ENCODE measurements at places on chromosomes 2 and 18.
A peak's percentile ranks its signal among the peaks of the same experiment; 100 is the strongest.

DNA sequence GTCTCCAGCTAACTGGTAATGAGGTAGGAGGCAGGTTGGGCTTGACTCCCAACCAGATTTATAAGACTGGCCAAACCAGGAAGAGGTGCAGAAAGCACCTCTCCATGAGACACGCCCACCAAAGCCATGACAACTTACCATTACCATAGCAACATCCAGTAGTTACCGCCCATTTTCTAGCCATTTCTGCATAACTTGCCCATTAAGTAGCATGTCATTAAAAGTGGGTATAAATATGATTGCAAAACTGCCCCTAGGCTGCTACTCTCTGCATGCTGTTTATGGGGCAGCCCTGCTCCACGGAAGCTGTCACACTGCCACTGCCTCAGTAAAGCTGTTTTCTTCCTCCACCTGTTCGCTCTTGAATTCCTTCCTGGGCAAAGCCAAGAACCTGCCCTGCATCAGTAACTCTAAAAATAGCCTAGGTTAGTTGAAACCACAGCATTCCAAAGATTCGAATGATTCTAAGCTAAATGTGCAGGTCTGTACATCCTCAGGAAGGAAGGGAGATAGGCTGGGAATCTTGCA, 131.9 kb downstream of the ATL2 start:
- DNase-seq = no peak

DNA sequence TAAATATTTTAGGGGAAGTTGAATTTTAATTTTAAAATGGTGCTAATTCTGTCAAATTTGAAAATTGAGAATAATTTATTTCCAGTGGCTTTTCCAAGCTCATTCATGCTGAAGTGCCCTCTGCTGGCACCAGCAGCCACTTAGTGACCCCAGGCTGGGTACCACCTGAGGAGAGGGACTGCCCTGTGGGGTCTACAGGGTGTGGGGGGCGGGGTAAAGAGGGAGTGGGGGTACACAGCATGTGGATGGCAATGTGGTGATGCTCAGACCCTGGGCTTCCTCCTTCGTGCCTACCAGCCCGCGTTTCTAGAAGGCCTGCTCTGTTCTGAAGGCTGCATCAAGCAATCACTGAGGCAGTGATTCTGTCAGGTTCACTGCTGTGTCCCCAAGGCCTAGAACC, 45.1 kb upstream of the SCLY start:
- no peak for DNase-seq

- no peak for DNase-seq
Observed at GRCh38 chr2:8628866-8629209, 53.0 kb upstream of the ID2 start.

- DNase-seq = no peak
Observed at GRCh38 chr18:11149441-11150270, at the start of gene PIEZO2. Gene PIEZO2, minus strand, starts transcription at chr18:11149569. Its CDS starts 981 bp downstream, at chr18:11148588.

- DNase-seq = no peak
Observed at GRCh38 chr2:30412047-30412683, 34.9 kb upstream of the LCLAT1 start.

GRCh38 chr2:170122883-170123547, 54.9 kb upstream of the MYO3B start:
- DNase-seq = no peak

- no peak for DNase-seq
Observed at GRCh38 chr2:161217597-161218185, 57.5 kb downstream of the TANK start.

DNA sequence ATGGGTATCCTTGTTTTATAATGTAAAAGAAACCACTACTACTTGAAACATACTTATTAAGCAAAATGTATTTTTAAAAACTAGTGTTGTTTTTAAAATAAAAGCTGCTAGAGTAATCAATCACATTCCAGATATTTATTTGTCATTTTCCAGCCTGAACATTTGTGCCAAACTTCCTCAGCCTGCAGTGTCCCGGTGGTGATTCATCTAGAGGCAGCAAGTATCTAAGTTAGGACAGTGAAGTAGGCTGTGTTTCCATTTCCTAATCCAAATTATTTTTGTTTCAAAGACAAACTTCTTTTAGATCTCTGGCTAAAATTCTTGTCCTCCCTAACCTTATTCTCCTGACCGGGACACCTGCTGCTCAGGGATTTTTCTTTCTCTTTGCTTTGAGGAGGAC, 12.8 kb upstream of the GCG start:
- DNase-seq = no peak

DNA sequence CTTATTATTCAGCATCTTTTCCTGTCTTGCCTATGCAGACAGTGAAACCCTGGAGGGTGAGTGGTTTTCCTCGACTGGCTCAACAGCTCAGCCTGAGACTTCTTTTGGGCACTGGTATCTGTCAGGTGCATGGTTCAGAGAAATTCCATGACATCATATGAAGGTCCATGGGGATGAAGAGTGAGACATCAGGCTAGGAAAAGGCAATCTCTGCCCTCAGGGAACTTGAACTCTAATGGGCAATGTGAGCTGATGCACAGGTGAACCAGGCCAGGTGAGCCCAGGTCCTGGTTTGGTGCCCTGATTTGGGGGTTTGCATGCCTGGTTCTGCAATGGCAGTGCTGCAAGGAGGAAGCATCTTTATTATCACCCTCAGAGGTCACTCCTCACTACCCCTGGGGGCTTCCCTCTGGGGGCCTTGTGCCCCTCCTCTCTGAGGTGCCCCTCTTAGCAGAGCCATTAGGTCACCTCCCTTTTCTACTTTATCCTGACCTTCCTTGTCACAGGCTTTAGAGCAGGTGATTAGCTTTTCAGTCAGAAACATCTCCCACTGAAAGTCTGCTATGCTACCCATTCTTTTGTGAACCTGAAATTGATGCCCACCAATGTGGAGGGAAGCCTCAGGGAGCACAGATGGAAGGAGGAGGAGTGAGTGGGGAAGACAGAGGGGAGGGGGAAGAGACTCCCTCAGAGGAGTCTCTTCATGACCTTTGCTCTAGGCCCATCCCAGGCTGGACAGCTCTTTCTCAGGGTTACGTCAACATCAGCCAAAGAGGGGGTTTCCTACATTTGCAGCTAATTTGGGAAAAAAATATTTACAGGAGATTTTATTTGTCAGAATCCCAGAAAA, 47.3 kb downstream of the MERTK start:
- DNase-seq = no peak

GRCh38 chr2:31877008-31877407, 133.8 kb downstream of the MEMO1 start:
- DNase-seq = no peak

DNA sequence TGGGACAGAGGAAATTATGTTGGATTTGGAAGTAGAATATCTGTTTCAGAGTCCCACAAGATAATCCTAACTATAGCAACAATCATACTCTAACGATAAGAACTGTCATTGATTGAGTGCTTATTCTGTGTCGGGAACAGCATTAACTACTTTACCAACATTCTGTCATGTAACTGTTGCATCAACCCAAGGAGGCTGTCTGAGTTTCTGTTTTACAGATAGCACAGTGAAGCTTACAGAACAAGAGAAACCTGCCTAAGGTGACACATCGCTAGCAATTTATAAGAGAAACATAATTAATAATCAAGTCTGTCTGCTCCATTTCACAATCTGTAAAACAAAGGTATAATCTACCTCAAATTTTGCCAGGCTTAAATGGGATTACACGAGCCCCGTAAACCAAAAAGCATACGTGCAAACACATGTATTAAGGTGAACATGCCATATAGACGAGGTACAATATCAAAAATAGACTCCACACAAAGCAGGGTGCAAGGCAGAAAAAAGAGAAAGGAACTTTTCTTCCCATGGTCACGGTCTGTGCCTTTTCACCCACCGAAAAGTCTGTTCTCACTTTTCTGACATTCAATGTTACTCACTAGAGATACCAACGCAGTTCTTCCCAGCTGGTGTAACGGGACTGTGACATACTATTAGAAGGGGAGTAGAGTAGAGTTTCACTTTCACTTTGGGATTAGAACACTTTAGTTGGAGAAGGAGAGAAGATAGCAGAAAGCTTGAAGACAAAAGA, 37.2 kb upstream of the SLC8A1 start:
- no peak for DNase-seq

DNA sequence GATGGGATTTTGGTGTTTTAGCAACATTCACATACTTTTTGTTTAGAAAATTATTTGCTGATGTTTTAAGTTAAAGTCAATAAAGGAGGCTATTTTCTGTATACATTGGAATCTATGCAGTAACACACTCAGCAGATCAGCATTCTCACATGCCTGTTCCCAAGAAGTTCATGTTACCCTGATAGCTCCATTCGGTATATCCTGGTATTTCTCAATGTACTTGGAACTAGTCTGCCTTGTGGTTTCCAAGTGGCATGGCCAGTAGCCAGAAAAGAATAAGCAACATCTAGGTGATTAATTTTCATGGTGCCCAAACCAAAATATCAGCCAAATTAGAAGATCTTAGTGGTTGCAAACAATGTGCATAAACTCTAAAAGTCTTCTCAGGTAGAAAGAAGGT, 5.2 kb upstream of the NCAPH start:
- no peak for DNase-seq

- no peak for DNase-seq
Observed at GRCh38 chr2:127646487-127647241, 711 bp downstream of the GPR17 start.

GRCh38 chr2:126657636-126658318, 1.8 kb downstream of the GYPC start:
- peak; percentile 24 for DNase-seq

GRCh38 chr2:98377544-98377943, 31.3 kb downstream of the CNGA3 start:
- no peak for DNase-seq

DNA sequence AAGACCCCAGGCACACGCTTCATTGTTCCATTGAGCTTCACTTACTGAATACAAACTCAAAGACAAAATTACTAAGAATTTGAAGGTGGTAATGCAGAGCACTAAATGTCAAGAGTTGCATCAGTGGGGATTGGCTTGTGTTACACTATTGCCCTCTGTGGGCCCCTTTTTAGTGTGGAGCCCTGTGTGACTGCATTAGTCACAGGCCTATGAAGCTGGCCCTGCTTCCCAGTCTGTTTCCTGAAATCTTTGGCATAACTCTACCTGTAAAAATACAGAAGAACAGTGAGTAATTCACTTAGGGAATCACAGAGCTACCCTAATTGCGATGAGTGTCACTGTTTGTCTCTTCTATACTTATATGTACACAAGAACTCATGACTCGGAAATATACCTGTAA, 40.0 kb upstream of the STPG4 start:
- no peak for DNase-seq

GRCh38 chr2:144753416-144753815, 233.5 kb upstream of the ZEB2 start:
- DNase-seq = no peak

DNA sequence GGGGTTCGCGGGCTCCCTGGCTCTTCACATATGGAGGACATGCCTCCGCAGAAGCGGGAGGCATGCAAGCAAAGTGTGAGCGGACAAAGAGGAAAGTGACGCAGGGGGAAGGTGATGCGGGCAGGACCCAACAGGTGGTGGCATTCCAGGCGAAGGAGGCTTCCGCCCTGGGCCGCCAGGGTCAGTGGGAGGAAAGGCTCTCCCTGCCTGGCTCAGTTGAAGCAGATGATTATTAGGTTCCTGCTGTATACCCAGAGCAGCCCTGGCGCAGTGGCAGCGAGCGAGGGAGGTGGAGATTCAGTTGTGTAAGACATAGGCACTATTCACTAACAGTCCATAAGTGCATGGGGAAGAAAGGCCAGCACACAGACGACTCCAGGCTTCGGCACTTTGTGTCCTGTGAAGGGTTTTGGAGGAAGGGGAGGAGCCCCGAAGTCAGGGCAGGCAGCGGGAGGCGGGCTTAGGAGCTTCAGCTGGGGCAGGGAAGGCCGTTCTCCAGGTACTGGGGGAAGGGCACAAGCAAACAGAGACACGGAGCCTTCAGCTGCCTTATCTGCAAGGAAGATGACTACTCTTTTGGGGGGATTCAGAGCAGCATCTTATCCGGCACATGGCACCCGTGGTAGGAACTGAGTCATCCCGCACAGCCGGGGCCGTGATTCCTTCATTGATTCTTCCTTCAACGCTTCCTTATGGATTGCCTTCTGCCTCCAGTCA, 89.8 kb downstream of the TGOLN2 start:
- DNase-seq = no peak

GRCh38 chr2:117770730-117771129, 43.8 kb upstream of the DDX18 start:
- no peak for DNase-seq

DNA sequence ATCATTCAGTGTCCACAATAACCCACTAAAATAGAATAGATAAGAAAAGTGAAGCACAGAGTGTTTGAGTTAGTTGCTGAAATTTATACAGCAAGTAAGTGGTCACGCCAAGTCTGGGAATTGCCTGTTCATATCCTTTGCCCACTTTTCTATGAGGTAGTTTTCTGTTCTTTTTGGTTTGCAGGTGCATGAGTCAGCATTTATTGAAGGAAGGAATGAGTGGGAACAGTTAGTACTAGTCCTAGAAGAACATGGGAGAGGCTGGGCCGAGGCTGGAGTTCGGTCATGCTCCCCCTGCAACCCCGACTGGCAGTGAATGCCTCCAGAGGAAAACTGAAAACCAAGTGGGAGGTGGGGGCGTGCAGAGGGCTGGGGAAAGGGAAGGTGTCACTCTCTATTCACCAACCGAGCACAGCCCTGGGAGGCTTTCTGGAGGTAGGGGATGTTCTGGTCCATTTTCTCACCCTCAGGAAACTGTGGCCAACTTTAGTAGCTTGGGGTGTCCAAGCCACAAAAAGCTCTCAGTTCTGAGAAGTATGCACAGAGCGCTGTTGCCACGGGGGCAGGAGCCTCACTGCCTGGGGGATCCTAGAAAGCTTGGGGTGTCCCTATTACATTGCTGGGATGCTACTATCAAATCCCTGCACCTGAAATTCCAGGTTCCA, 41.4 kb downstream of the FOSL2 start:
- DNase-seq = no peak

- no peak for DNase-seq
Observed at GRCh38 chr2:120531365-120531764, 185.4 kb downstream of the INHBB start.

DNA sequence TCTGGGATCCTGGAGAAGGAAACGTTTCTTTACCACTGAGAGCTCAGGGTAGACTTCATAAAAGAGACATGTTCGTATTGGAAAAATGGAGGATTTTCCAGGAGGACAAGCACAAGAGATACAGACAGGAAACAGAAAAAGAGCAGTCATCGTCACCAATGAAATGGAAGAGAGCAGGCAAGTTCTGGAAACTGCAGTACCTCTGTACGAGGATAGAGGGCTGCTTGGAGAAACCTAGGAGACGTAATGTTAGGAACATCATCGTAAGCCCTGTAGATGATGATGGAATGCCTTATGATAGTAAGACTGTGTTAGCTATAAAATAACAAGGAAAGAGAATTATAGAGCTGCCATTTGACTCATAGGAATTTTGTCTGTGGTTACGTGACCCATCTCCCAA, 121.1 kb upstream of the KLHL14 start:
- DNase-seq = no peak

- no peak for DNase-seq
Observed at GRCh38 chr18:56645415-56646016, 5.6 kb upstream of the WDR7 start.

GRCh38 chr2:113080134-113080533, 12.4 kb downstream of the IL1F10 start:
- no peak for DNase-seq

GRCh38 chr2:17107871-17108270, 410.4 kb downstream of the RAD51AP2 start:
- DNase-seq = no peak
